ENCODE measurements at places on chromosomes 3 and 15. TPM values are rescaled to one million over a fixed set of nuclear protein-coding genes. Genes with fewer than 3 reads are reported as not detected.

GRCh38 chr3:162171970-162172369 lies 675.4 kb downstream of the OTOL1 start:
- no peak for DNase-seq

Gene ARPP21
- 219 TPM for polyA plus RNA-seq

DNA sequence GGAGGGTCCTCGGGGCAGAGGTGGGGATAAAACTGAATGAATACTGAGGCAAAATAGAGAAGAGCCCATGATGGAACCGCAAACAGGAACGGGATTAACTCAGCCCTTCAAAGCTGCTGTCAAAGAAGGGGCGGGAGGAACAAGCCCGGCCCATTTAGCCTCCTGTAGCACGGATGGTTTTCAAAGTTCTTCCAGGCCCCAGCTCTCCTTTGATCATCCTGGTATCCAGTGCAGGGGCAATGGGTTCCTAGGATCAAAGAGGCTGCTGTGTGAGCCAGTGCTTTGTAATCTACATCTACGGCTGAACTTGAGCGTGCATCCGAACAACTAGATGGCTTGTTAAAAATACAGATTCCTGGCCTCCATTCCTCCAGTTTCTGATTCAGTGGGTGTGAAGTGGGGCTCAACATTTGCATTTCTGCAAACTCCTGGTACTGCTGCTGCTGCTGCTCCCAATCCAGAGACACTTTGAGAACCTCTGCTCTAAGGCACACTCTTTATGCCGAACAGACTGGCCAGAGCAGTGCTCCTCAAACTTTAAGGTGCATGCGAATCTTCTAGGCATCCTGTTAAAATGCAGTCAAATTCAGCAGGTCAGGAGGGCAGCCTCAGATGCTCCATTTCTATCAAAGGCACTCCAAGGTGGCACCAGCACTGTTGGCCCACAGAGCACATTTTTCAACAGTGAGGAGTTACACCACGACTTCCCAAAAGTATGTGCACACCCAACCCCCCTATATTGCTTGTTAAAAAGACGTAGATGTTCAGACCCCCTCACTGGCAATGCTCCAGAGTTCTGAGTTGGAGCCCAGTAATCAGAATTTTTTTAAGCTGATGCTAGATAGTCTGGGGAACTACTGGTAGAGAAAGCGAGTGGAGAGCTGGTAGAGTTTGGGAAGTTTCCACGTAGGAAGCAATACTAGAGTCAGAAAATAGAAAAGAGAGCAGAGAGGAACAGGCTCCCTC lies 5.6 kb downstream of the GALNT15 start:
- no peak for DNase-seq

DNA sequence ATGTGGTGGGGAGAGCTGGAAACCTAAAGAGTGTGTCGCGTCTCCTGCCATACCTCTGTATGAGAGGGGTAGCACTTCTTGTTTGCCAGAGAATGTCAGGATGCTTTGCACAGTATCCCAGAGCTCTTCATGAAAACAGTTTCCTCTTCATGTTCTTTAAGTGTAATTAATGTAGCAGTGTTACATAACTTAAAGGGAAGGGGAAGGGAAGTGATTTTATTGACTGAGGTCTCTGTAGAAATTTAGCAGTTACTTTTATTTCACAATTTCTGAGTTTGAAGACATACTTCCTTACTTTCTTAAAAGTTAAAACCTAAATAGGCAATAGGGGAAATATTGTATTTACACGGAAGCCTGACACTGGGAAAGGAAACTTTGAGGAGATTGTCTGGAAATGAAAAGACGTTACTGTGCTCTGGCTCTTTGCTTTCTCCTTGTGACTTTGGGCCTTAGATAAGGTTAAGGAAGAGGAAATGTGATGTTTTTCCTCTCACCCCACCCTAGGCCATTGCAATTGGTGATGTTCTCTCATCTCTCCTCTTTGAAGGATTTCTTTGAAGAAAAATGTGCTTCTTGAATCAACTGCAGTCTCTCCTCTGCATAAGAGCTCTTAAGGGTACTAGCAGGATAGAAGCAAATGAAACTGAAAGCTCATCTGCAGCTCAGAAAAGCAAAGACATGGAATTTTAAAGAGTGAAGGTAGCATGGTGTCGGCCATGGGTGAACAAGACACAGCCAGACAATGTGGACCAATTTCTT lies 6.0 kb downstream of the NXPE3 start:
- DNase-seq = no peak

DNA sequence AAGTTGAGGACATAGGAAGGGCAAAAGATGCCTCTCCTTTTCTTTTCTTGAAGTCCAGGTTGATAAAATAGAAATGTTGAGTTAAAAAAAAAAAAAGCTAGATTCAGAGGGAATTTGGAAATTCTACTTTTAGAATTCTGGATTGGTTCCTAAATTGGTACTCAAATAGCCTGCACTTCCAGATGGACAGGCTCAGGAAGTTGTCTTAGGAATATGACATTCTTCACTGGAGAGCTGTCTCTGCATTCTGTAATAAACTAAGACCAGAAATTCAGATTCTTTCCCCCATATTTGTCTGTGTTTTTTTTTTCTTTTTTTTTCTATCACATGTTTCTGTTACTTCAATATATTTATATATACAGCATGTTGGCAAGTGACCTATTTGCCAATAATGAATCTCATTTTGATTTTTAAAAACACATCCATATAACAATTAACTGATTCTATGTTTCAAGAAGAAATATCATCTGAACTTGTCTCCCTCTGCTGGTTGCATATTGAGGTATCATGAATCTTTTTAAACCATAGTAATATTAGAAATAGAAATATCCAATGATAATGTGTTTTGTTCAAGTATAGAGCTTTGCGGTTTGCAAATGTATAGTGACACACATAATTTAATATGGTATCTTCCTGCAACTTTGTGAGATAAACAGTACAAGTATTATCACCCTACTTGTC lies 8.5 kb upstream of the LSAMP start:
- no peak for DNase-seq

Gene RPS27L
- 54.2 TPM for polyA plus RNA-seq

Gene CHL1
- 2.2 TPM for polyA plus RNA-seq

GRCh38 chr15:35061161-35061824 lies 23.8 kb downstream of the NANOGP8 start:
- no peak for DNase-seq

GRCh38 chr3:45965653-45966052 lies 22.4 kb downstream of the CXCR6 start:
- no peak for DNase-seq
